ENCODE measurements at places on chromosomes 11 and 22.

DNA sequence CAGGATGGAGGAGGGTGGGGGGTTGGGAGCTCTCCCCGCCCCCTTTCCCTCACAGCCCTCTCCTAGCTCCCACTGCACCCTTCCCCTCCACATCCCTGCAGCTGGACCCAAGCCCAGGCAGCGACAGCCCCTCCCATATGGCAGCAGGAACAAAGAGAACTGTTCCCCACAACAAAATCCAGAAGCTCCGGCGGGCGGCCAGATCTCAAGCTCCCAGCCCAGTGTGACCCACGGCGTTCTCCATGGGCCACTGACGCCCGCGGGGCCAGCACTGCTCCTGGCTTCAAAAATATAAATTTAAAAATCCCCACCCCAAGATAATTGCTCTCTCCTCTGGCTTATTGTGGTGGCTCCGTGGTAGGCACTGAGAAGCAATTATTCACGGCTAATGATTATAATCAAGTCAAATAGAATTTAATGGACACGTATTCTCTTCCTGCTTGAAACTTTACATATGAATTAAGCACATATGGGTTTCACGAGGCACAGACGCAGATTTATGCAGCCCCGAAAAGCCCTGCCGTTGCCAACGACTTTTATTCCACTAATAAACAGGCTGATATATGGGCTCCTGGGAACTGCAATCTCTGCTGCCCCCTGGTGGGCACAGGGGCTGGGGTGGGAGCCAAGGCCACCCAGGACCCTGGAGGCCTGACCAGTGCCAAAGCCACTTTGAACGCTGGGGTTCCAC, 17.5 kb downstream of the MACROD1 start:
- DNase-seq: peak; percentile 72

DNA sequence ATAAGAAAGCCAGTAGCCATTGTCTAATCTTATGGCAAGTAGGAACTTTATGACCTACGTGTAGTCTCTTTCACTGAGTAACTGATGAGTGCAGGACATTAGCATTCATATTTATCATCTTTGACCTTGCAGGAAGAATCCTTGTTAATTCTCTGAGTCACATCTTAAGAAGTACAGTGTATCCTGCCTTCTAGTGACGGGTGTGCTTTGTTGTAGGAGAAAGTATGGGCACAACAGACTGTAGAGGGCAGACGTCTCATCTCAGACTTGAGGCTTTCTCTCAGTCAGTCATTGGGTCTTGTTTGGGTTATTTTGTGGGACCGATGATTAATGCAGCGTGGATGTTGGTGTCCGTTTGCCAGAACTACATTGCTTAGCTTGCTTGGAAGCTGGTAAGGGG, 6.8 kb downstream of the RNF214 start:
- no peak for DNase-seq

DNA sequence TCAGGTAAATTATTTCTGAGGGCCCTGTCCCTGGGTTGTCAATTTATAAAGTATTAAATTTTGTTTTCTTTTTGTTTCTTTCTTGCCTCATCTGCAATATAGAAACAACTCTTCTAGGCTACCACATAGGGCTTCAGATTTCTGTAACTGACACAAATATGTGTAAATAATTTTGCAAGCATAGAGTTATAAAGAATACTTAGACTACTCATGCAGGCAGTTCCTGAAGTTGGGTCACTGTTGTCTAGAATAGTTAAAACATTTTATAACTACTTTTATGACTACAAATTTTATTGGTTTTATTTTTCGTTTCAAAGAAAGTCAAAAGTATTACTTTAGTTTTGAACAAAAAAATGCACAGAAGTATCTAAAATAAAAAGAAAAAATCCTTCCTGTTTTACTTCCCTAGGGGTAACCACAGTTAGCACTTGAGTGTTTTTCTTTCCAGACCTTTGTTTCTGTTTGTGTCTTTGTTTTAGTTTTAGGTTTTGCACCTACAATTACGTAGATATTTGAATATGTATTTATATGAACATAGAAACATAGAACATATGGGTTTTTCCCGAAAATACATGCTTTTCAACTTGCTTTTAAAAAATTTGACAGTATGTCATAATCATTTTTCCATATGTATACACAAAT, 12.4 kb upstream of the TMEM123 start:
- no peak for DNase-seq

- no peak for DNase-seq
Measured at GRCh38 chr11:46202149-46202548, 75.3 kb upstream of the CREB3L1 start.

DNA sequence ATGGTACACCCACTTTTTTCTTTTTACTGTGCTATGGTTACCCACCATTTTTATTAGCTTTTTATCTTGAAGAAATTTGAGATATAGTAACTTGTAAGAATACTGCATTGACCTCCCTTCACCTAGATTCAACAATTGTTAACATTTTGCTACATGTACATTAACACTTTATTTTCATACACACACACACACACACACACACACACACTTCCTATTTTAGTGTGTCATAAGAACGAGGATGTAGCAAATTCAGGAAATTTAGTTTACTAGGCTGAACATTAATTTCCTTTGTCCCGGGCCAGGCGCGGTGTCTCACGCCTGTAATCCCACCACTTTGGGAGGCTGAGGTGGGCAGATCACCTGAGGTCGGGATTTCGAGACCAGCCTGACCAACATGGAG, 1.1 kb upstream of the ATP6V1E1 start:
- no peak for DNase-seq

- no peak for DNase-seq
Measured at GRCh38 chr11:113952588-113952987, 22.3 kb upstream of the HTR3A start.

DNA sequence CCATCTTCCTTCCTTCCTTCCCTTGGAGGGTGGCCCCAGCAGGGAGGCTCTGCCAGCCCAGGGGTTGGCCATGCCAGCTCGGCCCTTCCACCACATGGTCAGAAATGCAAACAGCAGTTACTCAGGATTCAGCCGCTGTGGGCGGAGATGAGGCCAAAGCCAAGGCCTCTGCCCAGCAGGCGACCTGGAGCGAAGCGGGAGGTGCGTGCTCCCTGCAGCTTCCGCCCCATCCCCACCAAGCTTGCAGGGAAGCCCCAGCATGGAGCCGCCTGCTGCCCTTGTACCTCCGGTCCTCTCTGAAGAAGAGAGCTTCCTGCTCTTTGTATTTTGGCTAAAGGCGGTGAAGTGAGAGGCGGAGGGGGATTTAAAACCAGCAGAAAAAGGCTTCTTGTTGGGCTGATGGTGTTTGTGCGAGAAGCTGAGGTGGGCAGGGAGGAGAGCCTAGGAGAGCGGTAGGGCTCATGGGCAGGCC, 50.4 kb downstream of the ANO1 start:
- DNase-seq: no peak

DNA sequence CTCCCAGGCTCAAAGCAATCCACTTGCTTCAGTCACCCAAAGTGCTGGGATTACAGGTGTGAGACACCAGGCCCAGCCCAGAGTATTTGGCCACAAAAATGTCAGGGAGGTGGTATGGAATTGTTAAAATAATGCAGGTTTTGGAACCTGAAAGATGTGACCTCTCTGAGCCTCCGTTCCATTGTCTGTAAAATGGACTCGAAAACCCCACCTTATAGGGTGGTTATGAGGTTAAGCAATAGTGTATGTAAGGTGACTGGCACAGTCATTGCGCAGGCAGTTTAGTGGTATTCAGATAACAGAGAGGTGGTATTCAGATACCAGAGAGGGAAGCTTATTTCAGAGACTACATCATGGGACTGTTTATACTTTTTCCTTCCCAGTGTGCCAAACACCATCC, 52.5 kb upstream of the PRSS23 start:
- no peak for DNase-seq

GRCh38 chr11:20611892-20612291, 12.5 kb downstream of the SLC6A5 start:
- no peak for DNase-seq

- no peak for DNase-seq
Measured at GRCh38 chr11:64863391-64864060, 14.9 kb downstream of the EHD1 start.

GRCh38 chr22:37209140-37209845, 3.0 kb downstream of the SSTR3 start:
- no peak for DNase-seq

GRCh38 chr11:84188521-84188920, 902.4 kb upstream of the CCDC90B start:
- peak; percentile 16 for DNase-seq

DNA sequence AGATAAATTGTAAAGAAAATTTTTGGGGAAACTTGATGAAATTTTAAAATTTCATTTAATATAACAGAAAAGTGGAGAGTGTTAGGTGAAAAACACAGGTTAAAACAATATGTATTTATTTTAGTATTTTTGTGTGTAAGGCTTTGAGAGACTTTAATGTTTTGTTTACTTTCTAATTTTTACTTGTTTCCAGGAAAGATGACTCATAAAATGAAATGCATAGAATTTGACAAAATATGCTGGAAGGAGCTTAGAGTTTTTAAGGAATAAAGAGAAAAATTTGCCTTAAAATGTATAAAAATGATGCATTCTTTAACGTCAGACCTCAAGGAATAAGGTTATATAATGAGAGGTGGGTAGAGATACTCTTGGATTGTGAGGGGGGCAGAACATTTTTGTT, 1205.1 kb upstream of the CNTN5 start:
- DNase-seq: no peak

DNA sequence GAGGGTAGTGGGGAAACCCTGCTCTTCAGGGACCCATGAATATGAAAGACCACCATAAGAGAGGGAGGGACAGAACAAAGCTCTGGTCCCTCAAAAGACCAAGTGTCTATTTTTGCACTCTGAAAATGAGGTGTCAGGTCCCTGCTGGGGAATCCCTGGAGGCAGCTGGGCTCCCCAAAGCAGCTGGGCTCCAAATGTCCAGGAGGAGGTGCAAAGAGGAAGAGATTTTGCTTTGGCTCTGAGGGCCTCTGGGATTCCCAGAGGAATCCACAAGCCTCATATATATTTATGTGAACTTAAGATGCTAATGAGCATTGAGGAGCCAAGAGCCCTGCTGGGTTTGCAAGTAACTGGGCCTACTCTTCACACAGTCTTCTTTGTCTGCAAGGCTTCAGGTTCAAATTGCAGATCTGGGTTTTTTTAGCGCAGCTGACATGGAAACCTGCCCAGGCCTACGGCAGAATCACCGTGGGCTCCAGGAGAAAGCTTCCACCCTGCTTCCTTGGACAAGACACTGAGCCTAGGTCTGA, 26.0 kb downstream of the CLMP start:
- no peak for DNase-seq

DNA sequence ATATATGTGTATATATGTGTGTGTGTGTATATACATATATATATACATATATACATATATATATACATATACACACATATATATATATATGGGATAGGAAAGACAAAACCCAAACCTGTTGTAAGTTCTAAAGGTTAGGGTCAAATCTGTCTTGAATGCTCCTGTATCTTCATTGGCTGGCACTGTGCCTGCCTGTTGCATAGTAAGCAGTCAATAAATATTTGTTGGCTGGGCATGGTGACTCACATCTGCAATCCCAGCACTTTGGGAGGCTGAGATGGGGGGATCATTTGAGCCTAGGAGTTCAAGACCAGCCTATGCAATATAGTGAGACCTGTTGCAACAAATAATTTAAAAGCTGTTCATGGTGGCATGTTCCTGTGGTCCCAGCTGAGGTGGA, 205.4 kb downstream of the DBX1 start:
- DNase-seq: no peak

DNA sequence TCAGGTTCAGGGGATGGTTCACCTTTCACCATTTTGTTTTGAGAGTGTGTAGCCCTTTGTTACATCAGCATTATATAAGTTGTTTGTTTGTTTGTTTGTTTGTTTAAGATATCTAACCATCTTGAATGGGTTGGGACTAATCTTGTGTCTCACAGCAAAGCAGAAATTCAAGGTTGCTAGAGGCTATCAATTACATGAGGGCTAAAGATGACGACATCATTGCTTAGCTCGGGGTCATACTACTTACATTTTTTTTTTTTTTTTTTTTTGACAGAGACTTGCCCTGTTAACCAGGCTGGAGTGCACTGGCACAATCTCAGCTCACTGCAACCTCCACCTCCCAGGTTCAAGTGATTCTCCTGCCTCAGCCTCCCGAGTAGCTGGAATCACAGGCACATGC, 87.1 kb upstream of the XKR3 start:
- no peak for DNase-seq

- DNase-seq: peak; percentile 45
Measured at GRCh38 chr11:74717221-74717969, 13.8 kb downstream of the CHRDL2 start.

DNA sequence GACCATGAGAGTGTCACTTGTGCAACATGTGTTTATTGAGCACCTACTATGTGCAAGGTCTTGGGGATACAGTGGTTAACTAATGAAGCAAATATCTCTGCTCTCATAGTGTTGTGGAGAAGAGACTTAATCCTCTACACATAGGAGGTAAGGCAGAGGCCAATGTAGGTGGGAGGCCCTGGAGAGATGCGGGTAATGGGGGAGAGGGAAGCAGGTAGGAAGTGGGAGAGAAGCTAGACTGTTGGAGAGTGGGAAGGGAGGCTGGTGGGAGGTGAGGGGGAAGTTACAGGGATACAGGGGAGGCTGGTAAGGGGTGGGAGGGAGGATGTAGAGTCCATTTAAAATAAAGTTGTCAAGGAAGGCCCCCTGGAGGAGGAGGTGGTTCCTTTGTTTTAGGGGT, 240.0 kb downstream of the MIAT start:
- no peak for DNase-seq

DNA sequence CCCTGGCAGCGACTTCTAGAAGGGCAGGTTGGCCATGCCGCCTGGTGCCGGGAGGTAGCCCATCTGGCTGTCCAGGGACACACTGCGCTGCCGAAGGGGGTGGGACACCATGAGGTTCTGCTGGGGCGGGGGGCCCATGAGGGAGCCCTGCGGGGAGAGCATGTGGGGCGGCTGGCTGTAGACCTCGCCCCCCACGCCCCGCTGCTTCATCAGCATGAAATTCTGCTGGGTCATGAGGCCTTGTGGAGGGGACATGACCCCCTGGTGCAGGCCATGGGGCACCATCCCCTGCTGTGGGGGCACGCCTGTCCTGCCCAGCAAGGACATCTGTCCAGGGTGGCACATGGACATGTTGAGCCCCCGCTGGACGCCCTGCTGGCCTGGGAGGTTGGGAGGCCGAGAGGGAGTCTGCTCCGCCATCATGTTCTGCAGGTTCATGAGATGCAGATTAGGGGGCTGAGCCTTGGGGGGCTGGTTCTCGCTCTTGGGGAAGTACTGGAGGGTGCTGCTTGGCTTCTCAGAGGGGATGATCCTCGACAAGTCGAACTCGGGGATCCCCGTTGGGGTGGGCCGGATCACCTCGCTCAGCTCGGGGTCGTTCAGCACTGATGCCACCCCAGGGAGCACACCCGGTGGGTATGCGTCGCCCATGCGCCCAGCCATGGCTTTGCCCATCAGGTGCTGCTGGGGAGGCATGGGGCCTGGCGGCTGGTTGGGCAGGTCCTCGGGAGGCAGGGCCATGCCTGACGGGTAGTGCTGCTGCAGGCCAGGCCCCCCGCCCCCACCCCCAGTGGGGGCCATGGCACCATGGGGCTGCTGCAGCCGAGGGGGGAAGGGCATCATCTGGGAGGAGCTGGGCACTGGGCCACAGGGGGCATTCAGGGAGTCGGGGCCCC, 15.0 kb downstream of the CXCR5 start:
- DNase-seq: no peak

GRCh38 chr11:115625502-115625901, 121.3 kb upstream of the CADM1 start:
- no peak for DNase-seq

- no peak for DNase-seq
Measured at GRCh38 chr11:62614275-62614674, 1.2 kb downstream of the ROM1 start.
